ENCODE measurements at places on chromosomes 16 and 17.
A peak's percentile ranks its signal among the peaks of the same experiment; 100 is the strongest.

DNA sequence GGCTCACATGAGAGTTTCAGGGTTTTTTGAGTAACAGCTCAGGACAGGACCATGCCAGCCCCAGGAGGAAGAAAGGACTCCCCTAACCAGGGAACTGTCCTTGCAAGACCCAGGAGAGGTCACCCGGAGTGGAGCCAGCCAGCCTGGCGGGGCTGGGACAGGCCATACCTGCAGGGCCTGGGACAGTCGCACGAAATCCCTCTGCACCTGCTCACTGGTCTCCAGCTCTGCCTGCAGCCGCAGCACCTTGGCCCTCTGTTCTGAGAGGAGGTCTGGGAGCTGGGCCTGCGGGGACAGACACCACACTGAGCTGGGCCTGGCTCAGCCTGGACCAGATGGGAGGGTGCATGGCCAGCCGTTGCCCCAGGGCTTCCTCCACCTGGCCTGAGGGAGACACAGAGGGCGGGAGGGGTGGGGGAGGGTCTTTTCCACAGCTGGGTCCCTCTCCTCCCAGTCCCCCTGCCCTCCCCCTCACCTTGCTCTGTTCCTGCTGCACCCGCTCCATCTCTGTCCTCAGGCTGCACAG, 19.7 kb downstream of the RABEP2 start:
- DNase-seq = no peak

DNA sequence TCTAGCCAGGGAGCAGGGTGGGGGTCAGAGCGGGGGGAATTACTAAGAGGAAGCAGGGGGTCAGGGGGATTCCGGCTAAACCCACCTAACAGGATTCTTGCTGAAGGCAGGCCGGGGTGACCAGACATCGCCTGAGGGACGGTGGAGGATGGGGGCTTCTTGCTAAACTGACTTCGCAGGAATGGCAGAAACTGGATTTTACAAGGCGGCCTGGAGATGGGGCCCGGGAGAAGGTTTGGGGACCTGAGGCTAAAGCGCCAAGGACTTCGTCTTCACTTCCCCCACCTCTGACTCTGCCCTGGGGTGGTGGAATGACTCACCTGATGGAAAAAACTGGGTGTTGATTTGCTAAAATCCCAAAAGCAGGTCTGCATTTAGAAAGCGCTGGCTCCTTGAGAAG, 23.5 kb downstream of the LGALS3BP start:
- no peak for DNase-seq

DNA sequence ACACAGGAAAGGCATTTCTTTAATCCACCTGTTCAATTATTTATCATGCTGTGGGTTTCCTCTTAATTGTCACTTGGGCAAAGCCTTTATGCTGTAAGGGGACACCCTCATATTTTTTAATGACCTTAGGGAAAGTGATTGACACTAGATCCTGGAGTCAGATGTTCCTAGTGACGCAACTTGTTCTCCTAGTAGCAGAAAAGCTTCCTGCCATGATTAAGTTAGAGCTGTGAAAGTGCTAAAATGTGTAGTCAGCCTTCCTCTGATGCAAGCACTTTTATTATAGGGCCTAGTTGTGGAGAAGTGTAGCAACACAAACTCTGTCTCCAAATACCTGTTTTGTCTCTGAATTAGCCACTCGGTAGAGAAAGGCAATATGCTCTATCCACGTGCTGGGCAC, 12.3 kb downstream of the TMEM100 start:
- DNase-seq = no peak

GRCh38 chr16:12403746-12404658, 399.7 kb downstream of the CPPED1 start:
- DNase-seq = no peak

DNA sequence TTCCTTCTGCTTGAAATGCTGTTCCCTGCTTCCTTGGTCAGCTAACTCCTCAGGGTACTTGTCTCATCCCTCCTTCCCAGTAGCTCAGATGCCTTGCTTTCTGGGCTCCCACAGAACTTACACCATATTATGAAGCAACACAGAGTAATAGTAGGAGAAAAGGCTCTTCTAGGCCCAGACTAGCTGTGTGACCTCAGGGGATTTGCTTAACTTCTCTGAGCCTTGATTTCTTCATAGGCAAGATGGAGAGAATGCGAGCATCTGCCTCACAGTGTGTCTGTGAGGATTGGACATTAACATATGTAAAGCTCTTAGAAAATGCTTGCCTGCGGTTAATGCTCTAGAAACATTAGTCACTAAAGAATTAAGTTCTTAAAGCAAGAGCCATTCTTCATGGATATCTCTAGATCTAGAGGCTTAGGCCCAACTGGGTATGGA, 22.3 kb upstream of the PECAM1 start:
- no peak for DNase-seq

GRCh38 chr16:66954097-66954659, 6.9 kb upstream of the CES3 start:
- peak; percentile 64 for DNase-seq

GRCh38 chr17:18064053-18064452, 23.7 kb upstream of the DRG2 start:
- no peak for DNase-seq

GRCh38 chr17:28773736-28774135, 29.9 kb downstream of the TRAF4 start:
- DNase-seq = no peak

DNA sequence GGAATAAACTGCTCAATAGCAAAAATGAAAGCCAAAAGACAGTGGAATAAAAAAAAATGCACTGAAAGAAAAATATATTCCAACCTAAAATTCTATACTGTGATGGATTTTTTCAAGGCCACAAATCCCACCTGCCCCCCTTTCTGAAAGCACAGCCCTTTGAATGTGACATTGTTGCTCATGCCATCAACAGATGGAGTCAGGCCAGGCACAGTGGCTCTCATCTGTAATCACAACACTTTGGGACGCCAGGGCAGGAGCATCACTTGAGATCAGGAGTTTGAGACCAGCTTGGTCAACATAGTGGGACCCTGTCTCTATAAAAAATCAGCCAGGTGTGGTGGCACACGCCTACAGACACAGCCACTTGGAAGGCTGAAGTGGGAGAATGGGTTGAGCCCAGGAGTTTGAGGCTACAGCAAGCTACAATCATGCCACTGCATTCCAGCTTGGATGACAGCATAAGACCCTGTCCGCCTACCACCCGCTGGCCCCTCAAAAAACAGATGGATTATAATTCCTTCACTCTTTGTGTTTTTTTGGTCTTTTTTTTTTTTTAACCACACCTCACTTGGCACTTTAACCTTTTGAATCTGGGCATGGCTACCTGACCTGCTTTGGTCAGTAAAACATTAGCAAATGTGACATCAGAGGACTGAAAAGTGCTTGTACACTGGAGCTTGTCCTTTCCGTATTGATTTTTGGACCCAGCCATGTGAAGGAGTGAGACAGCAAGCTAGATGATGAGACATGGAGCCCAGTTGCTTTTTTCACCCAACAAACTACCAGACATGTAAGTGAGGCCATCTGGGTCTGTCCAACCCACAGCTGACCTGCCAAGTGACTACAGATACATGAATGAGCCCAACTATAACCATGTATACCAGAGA, 36.3 kb downstream of the GLG1 start:
- no peak for DNase-seq

- DNase-seq = no peak
Observed at GRCh38 chr16:65634291-65634690, 512.4 kb upstream of the CDH11 start.

DNA sequence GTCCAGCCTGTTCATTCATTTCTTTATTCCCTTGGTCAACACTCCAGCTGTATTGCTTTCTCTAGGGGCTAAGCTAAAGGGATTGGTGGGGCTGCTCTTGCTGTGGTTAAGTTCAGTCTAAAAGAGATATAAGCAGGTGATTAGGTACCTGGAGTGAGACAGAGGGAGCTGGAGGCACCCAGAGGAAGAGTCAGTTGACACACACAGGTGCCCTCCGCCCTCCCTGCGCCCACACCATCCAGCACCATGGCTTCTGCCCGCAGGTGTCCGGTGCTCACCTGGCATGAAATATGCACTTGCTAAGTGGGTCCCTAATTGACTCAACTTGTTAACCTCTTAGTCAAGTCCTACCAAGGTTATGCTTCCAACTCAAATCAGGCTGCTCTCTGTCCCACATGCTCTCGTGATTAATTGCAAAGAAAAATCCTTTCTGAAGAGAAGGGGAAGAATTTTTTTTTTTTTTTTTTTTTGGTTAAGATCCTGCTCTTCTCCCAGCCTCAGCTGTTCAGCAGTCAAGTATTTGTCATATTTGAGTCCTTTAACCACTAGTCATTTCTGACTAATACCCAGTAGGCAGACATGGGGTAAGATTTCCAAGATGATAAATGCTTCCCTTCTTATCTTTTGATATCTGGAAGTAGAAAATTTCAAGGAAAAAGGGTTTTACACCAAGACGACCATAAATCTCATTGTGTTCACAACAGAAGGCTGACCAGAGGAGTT, 199.8 kb upstream of the WSCD1 start:
- DNase-seq = no peak

GRCh38 chr16:27677263-27677662, 127.3 kb downstream of the KATNIP start:
- DNase-seq = no peak

DNA sequence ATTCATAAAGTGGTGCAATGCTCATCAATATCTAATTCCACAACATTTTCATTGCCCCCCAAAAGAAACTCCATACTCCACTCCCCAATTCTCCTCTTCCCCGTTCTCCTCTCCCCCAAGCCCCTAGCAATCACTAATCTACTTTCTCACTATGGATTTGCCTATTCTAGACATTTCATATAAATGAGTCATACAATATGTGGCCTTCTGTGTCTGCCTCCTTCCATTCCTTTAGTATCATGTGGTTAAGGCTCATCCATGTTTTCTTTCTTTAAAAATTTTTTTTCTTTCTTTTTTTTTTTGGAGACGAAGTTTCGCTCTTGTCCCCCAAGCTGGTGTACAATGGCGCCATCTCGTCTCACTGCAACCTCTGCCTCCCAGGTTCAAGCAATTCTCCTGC, 56.3 kb upstream of the HAS3 start:
- DNase-seq = no peak

GRCh38 chr16:10617662-10618420, 37.4 kb upstream of the EMP2 start:
- no peak for DNase-seq

GRCh38 chr16:62298600-62298999, 262.4 kb upstream of the CDH8 start:
- no peak for DNase-seq

DNA sequence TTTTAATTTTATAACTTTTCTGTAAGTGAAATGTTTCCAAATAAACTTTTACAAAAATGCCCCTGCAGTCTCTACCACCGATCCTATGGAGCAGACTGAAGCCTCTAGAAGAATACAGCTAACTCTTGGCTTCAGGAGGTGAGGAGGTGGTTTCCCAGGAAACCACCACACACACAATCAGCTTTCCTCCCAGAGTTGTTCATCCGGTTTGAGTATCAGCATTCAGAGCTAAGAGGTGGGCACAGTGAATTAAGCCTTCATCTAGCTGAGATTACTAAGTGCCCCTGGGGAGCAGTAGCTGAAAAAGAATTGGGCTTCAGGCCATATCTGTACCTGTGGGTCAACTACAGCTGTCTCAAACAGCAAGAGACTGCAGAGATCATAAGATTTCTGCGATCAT, 139.7 kb downstream of the AATF start:
- no peak for DNase-seq

- no peak for DNase-seq
Observed at GRCh38 chr17:75128694-75129505, 2.6 kb downstream of the NT5C start.

- DNase-seq = no peak
Observed at GRCh38 chr17:29238133-29238850, 8.4 kb upstream of the CRYBA1 start.

GRCh38 chr17:77391668-77392375, 251.1 kb downstream of the SEC14L1 start:
- no peak for DNase-seq

DNA sequence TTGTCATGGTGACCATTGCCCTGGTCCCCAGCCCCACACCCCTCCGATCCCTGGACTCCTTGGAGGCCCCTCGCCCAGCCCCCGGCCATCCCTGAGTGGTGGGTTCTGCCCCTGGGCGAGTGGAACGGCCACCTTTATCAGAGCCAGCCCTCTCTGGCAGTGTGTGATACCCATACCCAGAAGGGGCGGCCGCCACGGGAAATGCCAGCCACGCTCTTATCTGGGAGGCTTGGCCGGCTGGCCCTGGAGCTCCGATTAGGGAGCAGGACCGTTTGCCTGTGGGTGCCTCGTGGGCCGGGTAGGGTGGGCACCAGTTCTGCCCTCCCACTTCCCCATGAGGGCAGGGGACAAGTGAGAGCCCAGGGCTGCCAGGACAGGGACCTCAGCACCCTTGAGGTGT, 58.3 kb upstream of the ZC3H18 start:
- no peak for DNase-seq

- DNase-seq = no peak
Observed at GRCh38 chr16:88784856-88785105, 239 bp downstream of the PIEZO1 start.

DNA sequence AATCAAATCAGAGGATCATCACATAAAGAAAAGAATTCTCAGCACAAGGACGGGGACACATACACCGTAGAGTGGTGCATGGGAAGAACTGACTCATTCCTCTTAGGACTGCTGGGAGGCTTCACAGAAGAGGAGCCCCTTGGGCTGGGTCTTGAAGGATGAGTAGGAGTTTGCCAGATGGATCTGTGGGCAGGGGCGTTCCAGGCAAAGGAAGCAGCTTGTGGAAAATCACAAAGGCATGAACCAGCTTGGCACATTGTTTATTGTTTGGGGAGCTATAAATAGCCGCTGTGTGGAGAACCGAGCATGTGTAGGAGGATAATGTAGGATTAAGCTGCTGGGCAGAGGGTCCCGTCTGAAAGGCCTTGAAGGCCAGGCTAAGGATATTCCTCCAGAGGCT, 5.1 kb upstream of the SLC16A11 start:
- DNase-seq = no peak

DNA sequence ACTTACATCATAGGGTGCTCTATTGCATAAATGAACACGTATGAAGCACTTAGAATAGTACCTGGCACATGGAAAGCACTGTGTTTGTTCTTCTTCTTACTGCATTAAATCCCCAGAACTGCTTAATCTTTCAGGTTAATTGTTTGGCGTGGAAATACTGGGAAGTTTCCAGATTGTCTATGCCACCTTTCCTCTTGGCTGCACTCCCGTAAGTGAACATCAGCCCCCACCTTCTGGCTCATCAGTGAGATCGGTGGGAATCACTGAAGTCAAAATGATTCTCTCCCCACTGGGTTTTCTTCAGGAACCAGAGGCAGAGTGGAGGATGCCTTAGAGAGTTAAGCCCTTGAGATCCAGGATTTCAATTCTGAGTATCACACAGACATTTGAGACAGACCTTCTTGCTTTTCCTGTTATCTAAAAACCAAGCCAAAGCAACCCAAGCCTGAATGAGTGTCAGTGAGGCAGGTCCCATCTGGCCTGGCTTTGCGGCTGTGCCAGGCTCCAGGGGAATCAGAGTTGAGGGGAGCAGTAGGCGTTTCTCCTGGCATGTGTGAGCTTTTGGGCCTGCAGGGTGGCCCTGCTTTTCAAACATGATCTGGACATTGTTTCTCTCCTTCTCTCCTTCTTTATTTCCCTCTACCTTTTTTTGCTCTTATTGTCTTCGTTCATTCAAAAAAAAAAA, 59.1 kb downstream of the OTOA start:
- DNase-seq = no peak

- no peak for DNase-seq
Observed at GRCh38 chr17:39641883-39642282, 4.9 kb downstream of the STARD3 start.
